ENCODE measurements at places on chromosomes 11 and 22. TPM values are rescaled to one million over a fixed set of nuclear protein-coding genes. Genes with fewer than 3 reads are reported as not detected.

The CCDC87 gene
- total RNA-seq, result under 0.01 TPM

The APOBEC3B gene
- total RNA-seq, result 0.82 TPM

The ACAD8 gene
- 19.4 TPM for total RNA-seq

The CATSPER1 gene
- total RNA-seq, result 0.16 TPM

The PDE2A gene
- total RNA-seq, result 159 TPM

The MRGPRX3 gene
- total RNA-seq, result not detected

The TMEM191B gene
- total RNA-seq, result 2.4 TPM

The DYNC2H1 gene
- total RNA-seq, result 4.6 TPM

The OR5P2 gene
- not detected for total RNA-seq

The INCENP gene
- 18.5 TPM for total RNA-seq

The USP2 gene
- total RNA-seq, result 0.06 TPM

The QSER1 gene
- 19.9 TPM for total RNA-seq

The IL17REL gene
- not detected for total RNA-seq

The MED17 gene
- 37.9 TPM for total RNA-seq

The RIMBP3C gene
- total RNA-seq, result not detected
